ENCODE measurements at places on chromosomes 16 and 17.

- DNase-seq: no peak
These were observed 103.2 kb upstream of the SDK2 start for GRCh38 chr17:73747221-73748002.

DNA sequence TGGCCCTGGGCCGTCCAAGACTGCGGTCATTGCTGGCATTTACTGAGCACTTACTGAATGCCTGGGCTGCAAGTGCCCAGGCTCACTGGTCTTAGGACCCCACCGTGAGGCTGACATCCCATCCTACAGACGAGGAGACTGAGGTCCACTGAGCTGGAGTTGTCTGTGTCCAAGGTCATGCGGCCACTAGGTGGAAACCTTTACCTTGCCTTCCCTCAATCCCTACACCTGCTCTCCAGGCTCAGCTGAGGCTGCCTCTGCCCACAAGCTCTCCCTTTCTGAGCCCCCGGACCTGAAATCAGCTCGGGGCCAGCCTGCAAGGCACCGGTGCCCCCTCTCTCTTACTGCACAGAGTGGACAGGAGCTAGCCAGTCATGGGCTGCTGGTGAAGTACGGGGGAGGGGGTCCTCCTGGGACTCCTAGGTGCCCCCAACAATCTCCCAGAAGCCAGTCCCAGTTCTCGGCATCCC lies 1.5 kb downstream of the CASKIN1 start:
- no peak for DNase-seq

DNA sequence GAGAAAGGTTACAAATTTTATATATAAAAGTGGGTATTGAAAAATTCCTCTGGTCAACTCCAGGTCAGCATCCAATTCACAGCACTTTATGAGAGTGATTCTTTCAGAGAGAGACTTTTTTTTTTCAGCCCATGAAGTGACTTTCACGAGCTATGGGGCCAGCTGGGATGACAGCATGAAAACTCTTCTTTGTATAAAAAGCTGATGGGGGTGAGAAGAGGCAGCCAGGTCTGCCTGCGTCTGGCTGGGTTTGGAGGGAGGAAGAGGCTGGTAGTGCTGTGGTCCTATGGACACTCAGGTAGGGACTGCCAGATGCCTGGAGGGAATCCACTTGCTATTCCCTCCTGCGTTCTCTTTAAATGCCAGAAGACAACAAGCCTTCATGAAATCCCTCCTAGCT lies 250.6 kb downstream of the UTP18 start:
- peak; percentile 22 for DNase-seq

GRCh38 chr17:30314474-30314873 lies 19.4 kb downstream of the TMIGD1 start:
- no peak for DNase-seq

DNA sequence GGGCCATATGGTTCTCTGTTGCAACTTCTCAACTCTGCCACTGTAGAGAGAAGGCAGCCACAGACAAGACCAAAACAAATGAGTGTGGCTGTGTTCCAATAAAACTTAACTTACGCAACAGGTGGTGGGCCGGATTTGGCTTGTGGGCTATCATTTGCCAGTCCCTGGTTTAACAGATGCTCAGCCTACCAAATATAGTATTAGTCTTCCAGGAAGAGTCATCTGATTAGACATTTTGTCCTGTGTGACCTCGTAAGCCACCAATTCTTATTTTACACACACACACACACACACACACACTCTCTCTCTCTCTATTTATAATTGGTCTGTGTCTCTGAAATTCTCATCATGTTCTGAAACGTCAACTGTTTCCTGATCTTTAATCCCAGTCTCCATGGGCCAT lies 245.9 kb downstream of the XYLT1 start:
- DNase-seq: no peak

DNA sequence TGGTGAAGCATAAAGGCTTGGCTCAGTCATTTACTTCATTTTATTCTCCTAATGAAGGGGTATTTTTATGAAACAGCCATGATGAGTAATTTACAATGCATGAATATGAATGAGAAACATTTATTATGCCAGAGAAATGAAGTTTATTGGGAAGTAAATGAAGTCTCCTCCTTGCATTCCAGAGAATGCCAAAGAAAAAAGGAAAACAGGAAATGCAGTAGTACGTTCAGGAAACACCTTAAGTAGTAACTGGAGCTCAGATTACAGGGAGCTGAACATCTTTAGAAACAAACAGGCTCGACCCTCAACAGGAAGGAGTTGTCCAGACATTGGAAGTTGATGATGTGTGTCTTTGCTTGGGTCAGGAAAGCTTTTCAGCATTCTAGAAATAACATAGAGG lies 4.6 kb downstream of the KRT34 start:
- DNase-seq: no peak

DNA sequence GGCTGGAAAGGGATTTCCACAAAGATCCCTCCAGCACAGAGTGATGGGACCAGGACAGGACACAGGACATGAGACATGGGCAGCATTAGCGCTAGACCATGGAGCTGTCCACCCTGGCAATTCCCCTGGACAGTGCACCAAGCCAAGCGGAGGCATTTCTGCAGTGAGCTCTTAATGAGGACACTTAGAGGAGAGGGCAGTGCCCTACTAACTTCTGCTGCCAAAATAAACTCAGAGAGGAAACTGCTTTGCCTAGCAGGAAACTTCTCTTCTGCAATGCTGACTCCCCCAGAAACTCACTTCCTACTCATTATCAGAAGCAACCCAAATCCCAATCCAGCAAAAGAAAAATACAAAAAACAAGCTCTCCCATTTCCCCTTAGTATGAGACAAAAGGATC lies 119.2 kb downstream of the HS3ST2 start:
- DNase-seq: no peak

DNA sequence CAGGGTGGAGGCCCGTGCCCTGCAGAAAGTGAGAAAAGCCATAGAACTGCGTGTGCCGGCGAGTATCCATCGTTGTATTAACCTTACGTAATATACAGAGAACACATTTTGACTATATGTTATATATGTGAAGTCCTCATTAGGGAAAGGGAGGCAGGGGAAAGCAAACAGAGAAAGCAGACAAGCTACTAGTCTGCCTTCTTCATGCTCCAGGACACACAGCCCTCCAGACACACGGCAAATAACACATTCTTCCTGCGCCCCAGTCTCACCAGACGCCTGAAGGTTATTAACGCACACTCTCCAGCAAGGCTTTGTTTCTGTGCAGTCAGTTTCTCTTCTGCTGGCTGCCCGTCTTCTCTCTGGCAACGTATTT lies 28.8 kb downstream of the PRDM7 start:
- DNase-seq: no peak

- DNase-seq: no peak
These were observed 25.9 kb downstream of the GRIN2C start for GRCh38 chr17:74833501-74834377.
